ENCODE measurements at places on chromosomes 16 and 17.

GRCh38 chr17:35804658-35805192, 4.6 kb upstream of the TAF15 start:
- DNase-seq, result peak; percentile 86

GRCh38 chr16:54946909-54947308, 16.2 kb downstream of the IRX5 start:
- no peak for DNase-seq

DNA sequence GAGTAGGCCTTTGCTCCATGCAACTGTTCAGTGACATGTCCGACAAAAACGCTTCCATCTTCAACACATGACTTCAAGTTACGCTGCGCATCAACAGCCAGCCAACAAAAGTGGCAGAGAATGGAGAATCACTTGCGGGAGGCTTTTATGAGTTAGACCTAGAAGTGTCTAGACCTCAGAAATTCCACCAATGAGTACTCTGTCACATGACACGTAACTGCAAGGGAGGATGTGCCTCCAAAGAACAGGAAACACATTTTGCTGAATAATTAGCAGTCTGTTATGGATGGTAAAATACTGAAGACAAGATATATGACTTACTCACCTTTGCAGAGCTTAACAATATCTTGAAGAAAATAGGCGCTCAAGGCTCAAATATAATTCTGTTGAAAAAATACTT, 62.1 kb downstream of the MYO1D start:
- DNase-seq, result no peak

- no peak for DNase-seq
These were observed 153.9 kb upstream of the TBX2 start for GRCh38 chr17:61245706-61246135.

- DNase-seq, result no peak
These were observed 81.3 kb downstream of the SDK2 start for GRCh38 chr17:73562896-73563295.

DNA sequence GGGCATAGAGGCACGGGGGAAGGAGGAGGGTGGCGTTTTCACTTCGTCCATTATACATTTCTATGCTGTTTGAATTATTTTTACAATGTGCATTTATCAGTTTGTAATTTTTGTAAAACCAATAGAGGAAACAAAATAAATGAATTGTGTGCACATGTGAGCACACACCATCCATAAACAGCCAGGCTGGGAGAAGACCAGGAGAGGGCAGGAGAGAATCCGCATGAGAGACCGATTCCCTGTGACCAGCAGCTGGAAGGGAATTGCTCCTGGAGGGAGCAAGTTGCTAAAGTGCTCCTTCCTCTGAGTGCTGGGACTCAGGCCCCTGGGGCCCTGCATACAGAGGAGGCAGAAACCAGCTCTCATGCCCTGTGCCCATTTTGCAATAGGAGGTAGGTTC, 126.0 kb downstream of the ABCC12 start:
- no peak for DNase-seq

DNA sequence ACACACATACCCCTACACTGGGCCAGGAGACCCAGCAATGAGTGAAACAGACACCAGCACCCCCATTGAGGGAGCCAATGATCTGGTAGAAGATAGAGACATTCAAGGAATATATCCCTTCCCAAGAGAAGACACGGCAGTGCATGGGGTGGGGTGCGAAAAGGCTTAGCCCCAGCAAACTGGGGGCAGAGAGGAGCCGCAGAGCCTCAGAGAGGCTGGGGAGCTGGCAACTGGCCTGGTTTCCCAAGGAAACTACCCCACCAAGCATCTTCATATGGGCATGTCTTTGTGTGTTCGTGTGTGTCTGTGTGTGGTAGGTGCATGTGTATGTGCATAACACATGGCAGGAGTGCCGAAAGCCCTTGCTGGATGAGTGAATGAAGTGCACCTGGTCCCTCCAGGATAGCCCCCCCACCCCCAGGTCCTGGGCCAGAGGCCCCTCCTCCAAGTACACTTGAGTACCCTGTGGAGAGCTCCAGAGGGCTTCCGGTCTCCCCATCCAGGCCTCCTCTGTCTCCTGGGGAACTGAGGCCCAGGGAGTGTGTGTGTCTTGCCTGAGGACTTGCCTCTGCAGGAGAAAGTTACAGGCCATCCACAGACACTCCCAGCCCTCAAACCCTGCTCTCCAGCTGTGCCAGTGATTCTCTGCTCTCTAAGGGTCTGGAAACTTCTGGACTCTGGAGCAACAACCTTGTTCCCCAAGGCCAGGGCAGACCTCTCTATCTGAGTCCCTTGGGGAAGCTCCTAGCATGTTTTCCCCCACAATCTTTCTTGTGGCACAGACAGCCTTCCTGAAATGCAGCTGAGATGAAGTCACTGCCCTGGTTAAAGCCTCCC, 15.9 kb downstream of the TBX2 start:
- no peak for DNase-seq

DNA sequence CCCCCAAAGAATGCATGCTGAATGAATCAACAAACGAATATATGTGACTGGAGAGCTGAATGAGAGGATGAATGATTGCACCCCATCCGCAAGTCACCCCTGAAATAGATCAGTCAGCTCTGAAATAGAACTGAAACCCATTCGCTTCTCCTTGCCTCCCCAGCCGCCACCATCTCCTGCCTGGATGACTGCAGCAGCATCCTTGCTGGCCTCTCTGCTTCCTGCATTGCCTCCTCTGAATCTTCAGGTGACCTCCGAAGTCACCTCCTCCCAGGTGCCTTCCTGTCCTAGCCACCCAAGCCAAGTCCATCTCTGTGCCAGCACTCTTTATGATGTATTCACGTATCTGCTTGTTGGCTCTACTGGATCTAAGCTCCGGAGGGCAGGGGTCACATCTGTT, 288.3 kb downstream of the CPPED1 start:
- no peak for DNase-seq

- DNase-seq, result peak; percentile 85
These were observed 116.4 kb upstream of the RCVRN start for GRCh38 chr17:10021272-10021984.
